ENCODE measurements at places on chromosomes 6 and 20.

DNA sequence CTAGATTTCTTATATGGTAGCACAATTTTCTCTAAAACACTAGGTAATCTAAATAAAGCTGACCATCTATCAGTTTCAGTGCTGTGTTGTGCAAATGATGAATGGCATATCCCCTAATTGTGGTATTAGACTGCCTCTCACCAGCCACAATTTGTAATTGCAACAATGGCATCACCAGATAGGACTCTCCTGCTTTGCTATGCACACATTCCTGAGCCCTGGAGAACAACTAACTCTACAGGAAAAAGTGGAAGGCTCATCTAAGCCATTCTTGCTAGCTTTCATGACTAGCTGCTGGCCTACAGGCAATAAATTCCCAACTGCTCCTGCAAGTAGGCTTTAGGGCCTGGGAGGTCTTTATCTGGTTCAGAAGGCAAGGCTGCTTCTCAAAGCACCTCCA is 974.1 kb downstream of the EYS start:
- no peak for DNase-seq

GRCh38 chr6:12484519-12484918 is 194.4 kb downstream of the EDN1 start:
- DNase-seq: no peak

- DNase-seq: no peak
Measured at GRCh38 chr20:58518387-58518786, 3.2 kb upstream of the APCDD1L start.

DNA sequence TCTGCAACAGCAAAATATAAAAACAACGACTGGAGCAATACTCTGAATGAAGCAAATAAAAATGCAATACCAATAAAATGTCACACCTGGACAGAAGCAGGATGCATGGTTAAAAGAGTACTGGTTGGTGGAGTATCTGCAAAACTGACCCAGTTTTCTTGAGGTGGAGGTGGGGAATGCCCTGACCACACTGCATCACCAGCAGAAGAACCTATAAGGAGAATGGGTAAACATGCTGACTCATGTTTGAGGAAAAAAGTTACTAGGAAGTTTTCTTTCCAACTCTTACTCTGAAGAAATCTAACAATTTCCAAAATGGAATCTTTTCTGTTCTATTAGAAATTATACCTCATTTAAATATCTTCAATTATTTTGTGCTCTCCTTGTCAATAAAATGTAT is 43.6 kb downstream of the REPS1 start:
- no peak for DNase-seq

DNA sequence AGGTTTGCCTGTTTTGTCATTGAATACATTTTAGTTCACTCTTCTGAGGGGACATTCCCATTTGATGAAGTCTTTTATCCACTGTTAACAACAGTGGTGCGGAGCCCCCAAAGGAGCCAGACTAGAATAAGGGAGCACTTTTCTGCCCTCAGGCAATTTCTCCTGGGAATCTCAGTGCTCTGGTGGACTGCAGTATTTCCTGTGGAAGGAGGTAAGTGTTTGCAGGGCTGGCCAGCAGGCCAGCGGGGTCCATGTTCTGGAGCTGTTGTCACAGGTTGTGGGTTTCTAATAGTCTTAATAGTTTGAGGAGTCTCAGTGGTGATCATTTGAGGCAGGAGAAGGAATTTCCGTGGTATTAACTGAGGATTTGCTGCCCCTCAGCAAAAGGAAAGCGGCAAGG is 83.5 kb downstream of the ASXL1 start:
- no peak for DNase-seq

GRCh38 chr20:34986311-34987287 is 30.9 kb downstream of the MYH7B start:
- DNase-seq: no peak

GRCh38 chr6:18405477-18406293 is 18.5 kb downstream of the RNF144B start:
- no peak for DNase-seq

DNA sequence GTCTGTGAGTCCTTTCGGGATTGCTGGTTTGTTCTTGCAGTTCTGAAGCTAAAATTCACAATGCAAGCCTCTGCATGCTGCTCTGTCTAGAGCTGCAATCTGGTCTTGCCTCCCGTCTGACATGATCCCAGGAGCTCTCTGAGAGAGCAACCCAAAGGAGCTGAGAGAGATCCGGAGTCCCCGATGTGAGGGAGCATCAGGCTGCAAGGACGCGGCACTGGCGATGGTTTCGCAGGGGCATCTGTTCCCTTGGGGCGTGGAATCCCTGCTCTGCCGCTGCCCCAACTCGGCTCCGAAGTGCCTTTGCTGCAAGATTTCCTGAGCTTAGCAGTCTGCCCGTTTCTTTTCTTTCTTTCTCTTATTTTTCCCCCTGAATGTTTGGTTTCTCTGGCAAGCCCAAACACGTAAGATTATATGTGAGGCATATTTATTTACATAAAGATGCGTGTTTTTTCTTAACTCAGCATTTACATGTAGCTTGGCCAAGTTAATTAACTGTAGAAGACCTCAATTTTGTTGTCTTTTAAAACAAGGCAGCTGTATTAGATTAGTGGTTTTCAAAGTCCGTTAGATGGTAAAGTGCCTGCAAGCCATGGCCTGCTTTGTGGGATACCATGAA is 873.0 kb downstream of the KIF16B start:
- no peak for DNase-seq

GRCh38 chr6:132780770-132781371 is 17.6 kb downstream of the SLC18B1 start:
- no peak for DNase-seq

- DNase-seq: no peak
Measured at GRCh38 chr20:24017458-24017755, 28.8 kb upstream of the GGTLC1 start.

DNA sequence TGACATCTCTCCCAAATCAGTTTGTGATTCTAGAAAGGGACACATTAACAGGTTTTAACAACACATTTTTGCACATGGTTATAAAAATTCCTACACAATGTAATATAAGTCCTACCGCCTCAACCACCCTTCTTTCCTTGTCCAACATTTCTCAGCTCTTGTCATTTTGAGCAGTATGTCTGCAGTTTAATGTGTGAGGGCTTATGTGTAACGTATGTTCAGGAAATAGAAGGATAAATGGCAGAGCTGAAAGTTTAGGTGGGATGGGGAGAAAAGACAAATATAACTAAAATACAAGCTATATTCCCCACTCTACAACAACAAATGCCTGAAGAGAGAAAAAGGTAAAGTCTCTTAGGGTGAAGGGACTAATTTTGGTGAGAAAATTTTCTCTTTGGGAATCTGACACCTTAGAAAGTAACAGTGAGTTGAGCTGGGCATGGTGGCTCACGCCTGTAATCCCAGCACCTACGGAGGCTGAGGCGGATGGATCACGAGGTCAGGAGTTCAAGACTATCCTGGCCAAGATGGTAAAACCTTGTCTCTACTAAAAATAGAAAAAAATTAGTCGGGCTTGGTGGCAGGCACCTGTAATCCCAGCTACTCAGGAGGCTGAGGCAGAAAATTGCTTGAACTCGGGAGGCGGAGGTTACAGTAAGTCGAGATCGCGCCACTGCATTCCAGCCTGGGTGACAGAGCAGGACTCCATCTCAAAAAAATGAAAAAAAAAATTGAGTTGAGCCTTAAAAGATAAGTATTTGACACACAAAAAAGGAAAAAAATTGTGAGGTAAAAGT is 5.1 kb downstream of the PNRC1 start:
- no peak for DNase-seq

- DNase-seq: no peak
Measured at GRCh38 chr6:16334671-16335070, 96.3 kb downstream of the GMPR start.

GRCh38 chr6:91080871-91081270 is 494.0 kb upstream of the MAP3K7 start:
- no peak for DNase-seq

DNA sequence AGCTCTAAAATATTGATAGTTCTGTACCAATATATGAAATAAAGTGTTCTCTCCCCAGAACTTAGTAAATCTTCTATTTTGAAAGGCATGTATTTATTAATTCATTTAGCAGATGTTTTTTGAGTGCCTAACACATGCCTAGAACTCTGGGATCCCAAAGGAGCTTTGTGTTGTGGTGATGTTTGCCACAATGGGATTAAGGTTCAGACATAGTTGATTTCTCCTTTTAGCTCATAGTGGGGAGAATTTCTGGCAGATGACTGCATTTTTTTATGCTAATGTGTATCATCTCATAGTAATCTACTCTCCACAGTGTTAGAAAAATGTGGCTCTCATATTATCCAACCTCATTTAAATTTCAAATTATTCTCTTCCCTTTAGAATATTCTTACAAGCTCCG is 21.7 kb downstream of the MYB start:
- DNase-seq: no peak

DNA sequence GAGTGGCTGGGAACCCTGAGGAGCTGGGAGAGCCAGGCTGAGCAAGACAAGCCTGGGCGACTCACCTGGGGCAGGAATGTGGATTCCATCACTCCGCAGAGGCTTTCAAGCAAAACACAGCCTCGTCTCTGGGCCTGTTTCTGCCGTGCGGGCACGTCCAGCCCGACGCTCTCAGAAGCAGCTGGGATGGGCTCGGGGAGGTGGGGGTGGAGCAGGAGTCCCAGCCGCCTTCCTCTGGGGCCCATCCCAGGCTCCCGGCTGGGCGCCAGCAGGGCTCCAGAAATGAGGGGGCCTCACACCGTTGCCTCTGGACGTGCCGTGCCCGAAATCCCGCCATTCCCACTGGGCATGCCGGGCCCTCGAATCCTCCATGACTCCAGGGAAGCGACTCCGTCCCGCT is 8.7 kb upstream of the RPS21 start:
- no peak for DNase-seq

- DNase-seq: no peak
Measured at GRCh38 chr6:84756466-84756865, 7.9 kb downstream of the TBX18 start.

DNA sequence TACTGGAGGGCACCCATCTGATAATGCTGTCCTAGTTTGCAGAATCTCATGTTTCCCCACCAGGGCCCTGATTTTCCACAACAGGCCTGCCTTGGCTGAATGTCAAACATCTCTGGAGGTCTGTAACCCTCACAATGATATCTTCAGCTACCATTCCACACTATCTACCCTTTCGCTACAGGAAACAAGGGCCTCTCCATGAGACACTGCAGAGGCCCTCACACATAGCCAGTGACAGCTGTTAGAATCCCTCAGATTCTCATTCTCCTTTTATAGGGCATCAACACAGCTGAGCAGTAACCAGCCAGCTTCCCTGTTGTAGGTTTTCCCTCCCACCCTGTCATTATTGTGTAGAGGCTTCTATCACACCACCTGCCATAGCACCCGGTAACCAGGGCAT is 29.6 kb upstream of the MICB start:
- DNase-seq: no peak

- DNase-seq: no peak
Measured at GRCh38 chr6:46954837-46955451, 33.2 kb upstream of the ADGRF5 start.

DNA sequence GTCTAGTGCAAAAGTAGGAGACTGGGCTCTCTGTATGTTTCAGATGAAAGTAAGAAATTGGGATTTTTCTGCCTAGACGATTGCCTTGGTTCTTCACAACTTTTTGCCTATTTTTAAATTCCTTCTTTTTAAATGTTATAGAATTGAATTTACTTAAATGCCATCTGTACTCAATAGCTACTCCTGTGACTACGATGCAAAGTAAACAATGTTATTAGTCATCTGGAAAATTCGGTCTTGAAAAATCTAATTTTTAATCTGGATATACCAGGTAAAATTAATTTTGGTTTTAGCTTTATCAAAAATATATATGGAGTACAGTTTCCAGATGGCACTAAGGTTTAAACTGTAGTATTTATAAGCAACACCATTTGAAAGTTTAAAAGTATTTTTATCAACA is 472.2 kb downstream of the UTRN start:
- no peak for DNase-seq

GRCh38 chr6:26273673-26274588 is 91.1 kb upstream of the BTN3A2 start:
- peak; percentile 45 for DNase-seq
